ENCODE measurements at places on chromosomes 11 and 22. TPM values are rescaled to one million over a fixed set of nuclear protein-coding genes. Genes with fewer than 3 reads are reported as not detected.

The PGA5 gene
- total RNA-seq, result not detected

The MMP8 gene
- not detected for total RNA-seq

The SHISA8 gene
- not detected for total RNA-seq

The EXPH5 gene
- 16.7 TPM for total RNA-seq

GRCh38 chr11:11456866-11457265, 103.8 kb upstream of the CSNK2A3 start:
- H3K27ac ChIP-seq, result no peak overlapping the region
- H3K4me3 ChIP-seq, result no peak overlapping the region
- H3K36me3 ChIP-seq, result no peaks in the 10 kb centered on the region
- no peaks in the 10 kb centered on the region for H3K4me1 ChIP-seq
- DNase-seq, result no peak
- no peaks in the 10 kb centered on the region for H3K27me3 ChIP-seq

GRCh38 chr11:70158201-70158600, 44.9 kb upstream of the FADD start:
- no peaks in the 10 kb centered on the region for H3K36me3 ChIP-seq
- H3K27ac ChIP-seq, result no peak overlapping the region
- no peaks in the 10 kb centered on the region for H3K27me3 ChIP-seq
- DNase-seq, result no peak

DNA sequence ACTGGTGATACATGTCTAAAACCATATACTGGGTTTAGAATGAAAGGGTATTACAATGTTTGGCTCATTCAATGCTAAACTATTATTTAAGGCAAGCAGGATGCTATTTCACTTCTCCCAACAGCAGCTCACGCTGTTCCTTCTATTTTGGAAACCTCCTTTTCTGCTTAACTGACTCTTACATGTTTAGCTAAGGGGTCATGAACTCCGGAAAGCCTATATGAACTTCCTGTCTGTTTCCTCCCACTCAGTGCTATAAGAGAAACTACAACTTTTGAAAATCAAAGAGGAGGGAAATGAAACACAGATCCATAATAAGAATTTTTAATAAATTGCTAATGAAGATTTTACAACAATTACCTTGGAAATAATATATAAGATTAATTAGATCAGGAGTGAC, 30.9 kb downstream of the SLC36A4 start:
- H3K27ac ChIP-seq, result no peak overlapping the region
- no peaks in the 10 kb centered on the region for H3K4me1 ChIP-seq
- peaks cover 23% of the 10 kb centered on the region for H3K36me3 ChIP-seq
- DNase-seq, result no peak
- H3K4me3 ChIP-seq, result no peak overlapping the region
- no peaks in the 10 kb centered on the region for H3K27me3 ChIP-seq

DNA sequence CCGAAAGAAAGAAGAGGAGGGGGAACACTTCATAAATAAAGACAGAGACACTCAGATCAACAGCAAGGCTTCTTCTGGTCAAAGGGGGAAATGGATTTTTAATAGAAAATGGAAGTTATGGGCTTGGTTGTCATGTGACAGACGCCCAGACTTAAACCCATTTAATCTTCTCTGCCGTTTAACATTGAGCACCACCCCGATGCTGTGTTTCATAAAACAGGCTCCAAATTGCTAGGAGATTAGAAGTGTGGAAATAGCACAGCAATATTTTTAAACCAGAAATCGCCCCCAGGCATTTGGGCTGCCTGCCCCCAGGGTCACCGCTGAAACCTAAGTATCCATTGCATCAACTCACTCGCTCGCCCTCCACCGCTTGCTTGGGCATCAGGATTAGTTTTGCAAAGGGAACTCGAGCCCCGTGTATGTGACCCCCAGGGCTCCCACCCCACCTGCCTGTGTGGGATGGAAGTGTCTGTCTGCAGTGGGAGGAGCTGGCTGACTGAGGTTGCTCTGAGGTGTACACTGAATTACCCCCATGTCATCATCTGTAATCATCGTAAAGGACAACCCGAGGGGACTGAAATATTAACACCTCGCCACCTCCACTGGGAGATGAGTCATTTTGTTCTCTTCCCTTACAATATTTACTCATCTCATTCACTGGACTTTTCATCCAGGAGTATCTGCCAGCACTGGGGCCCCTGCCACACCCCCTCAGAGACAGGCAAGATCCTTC, 10.7 kb downstream of the DSCAML1 start:
- H3K4me3 ChIP-seq, result no peak overlapping the region
- no peaks in the 10 kb centered on the region for H3K4me1 ChIP-seq
- DNase-seq, result no peak
- H3K36me3 ChIP-seq, result no peaks in the 10 kb centered on the region
- H3K27me3 ChIP-seq, result no peaks in the 10 kb centered on the region
- no peak overlapping the region for H3K27ac ChIP-seq

DNA sequence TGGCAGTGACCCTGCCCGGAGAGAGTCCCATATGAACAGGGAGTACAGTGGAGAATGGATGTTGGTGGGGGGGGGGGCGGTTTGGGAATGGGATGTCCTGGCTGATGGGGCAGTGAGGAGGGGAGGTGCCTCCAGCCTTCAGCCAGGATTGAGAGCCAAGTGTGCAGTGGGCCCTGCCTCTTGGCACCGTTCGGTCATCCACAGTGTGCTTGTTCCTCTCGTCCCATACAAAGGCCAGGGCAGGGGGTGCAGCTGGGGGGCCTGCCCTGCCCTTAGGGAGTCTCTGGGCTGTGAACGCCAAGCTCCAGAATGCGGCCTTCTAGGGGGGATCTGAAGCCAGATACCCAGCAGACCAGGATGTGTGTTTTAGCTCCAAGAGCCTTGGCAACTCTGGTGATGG, 34.0 kb downstream of the KCNC1 start:
- peaks cover 5% of the 10 kb centered on the region for H3K4me1 ChIP-seq
- DNase-seq, result no peak
- H3K27me3 ChIP-seq, result no peaks in the 10 kb centered on the region

GRCh38 chr11:127105593-127106541, 105.3 kb upstream of the KIRREL3 start:
- H3K27ac ChIP-seq, result no peak overlapping the region
- H3K36me3 ChIP-seq, result no peaks in the 10 kb centered on the region

DNA sequence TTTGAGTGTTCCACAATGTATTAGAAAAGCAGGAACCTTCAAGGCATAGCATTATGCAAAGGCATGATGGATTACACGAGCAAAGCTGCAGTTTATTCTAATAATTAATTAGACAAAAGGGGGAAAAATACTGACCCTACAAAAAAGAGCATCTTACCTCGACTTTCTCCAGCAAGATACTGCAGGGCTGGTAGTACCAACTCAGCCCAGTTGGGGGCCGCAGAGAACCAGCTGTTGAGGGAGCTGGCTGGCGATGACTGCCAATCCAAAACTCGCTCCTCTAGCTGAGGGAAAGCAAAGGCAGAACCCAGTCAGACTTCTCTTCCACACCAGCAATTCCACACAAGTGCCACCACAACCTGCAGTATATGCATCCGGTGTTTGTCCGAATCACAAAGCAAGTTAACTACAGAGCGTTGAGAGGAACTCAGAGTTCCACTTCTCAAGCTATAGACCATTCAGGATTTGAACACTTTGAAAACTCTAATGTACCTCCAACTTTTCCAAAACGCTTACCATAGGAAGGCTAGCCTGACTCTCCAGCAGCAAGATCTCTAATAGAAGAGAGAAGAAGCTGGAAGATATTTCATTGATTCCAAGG, 13.7 kb downstream of the NFRKB start:
- H3K27me3 ChIP-seq, result no peaks in the 10 kb centered on the region
- DNase-seq, result no peak

GRCh38 chr11:42545954-42546353, 765.8 kb upstream of the API5 start:
- H3K4me1 ChIP-seq, result no peaks in the 10 kb centered on the region
- no peaks in the 10 kb centered on the region for H3K36me3 ChIP-seq
- DNase-seq, result no peak
- no peaks in the 10 kb centered on the region for H3K27me3 ChIP-seq

- no peaks in the 10 kb centered on the region for H3K36me3 ChIP-seq
- H3K4me1 ChIP-seq, result peaks cover 66% of the 10 kb centered on the region
- no peak for DNase-seq
- no peaks in the 10 kb centered on the region for H3K27me3 ChIP-seq
These were observed 782 bp downstream of the SMARCB1 start for GRCh38 chr22:23787600-23787896.

GRCh38 chr11:104645261-104646222, 252.7 kb downstream of the CASP12 start:
- H3K36me3 ChIP-seq, result no peaks in the 10 kb centered on the region
- no peak overlapping the region for H3K4me3 ChIP-seq
- no peaks in the 10 kb centered on the region for H3K27me3 ChIP-seq

DNA sequence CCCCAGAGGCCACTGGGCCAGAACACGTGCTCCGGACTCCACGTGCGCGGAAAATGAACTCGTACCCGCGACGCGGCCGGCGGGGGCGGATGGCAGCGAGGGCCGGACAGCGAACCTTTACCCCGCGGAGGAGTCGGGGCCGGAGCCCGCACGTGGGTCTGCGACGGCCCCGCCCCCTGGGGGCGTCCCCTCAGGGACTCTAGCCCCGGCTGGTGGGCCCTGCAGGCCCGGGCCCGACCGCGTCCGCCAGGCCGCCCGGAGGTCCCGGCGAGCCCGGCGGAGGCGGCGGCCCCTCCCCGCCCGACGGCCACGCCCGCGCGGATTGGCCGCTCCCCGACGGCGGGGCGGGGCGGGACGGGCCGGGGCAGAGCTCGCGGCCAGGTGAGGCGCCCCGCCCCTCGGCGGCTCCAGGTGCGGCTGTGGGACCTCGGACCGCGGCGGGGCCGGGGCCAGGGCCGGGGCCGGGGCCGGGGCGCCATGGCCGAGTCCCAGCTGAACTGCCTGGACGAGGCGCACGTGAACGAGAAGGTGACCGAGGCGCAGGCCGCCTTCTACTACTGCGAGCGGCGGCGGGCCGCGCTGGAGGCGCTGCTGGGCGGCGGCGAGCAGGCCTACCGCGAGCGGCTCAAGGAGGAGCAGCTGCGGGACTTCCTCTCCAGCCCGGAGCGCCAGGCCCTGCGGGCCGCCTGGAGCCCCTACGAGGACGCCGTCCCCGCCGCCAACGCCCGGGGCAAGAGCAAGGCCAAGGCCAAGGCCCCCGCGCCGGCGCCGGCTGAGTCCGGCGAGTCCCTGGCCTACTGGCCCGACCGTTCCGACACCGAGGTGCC, at the start of gene FAM83F:
TSS of gene FAM83F (plus strand) at position 389 of the 827 bp plus-strand sequence. CDS start at position 478, 89 bp downstream.
- peak within 1 kb of the TSS; percentile 85 for H3K27ac ChIP-seq
- H3K36me3 ChIP-seq, result no peaks in the 10 kb centered on the region
- peak within 1 kb of the TSS; percentile 51 for H3K4me3 ChIP-seq
- H3K27me3 ChIP-seq, result no peaks in the 10 kb centered on the region
- peaks cover 32% of the 10 kb centered on the region for H3K4me1 ChIP-seq

DNA sequence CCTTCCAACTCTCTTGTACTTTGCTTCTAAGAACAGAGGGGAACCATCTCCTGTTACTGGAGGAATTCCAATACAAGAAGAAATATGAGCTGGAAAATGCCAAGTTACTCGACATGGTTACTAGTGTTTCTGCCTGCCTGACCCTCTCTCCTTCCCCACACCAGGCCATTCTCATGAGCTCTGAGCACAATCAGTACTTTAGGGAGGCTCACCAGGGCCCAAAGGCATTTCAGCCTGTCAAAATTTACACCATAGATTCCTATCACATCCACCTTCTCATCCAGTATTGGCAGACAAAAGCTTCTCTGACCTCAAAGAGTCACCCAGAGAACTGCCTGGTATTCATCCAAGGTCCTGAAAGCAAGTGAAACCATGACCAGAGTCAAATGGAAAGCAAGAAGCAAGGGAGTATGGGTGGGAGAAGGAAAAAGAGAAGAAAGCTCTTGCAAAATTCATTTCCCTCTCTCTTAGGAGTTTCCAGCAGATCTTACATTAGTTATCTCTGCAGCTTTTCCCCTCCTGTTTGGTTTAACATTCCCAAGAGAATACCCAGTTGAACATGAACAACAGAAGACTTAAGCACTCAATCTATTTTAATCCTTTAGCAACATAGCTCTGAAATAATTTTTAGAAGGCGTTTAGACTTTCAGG, 58.7 kb upstream of the NCAM1 start:
- no peak overlapping the region for H3K4me3 ChIP-seq
- H3K27ac ChIP-seq, result peak overlapping the region; percentile 21
- no peak for DNase-seq
- no peaks in the 10 kb centered on the region for H3K27me3 ChIP-seq
- peaks cover 6% of the 10 kb centered on the region for H3K4me1 ChIP-seq

DNA sequence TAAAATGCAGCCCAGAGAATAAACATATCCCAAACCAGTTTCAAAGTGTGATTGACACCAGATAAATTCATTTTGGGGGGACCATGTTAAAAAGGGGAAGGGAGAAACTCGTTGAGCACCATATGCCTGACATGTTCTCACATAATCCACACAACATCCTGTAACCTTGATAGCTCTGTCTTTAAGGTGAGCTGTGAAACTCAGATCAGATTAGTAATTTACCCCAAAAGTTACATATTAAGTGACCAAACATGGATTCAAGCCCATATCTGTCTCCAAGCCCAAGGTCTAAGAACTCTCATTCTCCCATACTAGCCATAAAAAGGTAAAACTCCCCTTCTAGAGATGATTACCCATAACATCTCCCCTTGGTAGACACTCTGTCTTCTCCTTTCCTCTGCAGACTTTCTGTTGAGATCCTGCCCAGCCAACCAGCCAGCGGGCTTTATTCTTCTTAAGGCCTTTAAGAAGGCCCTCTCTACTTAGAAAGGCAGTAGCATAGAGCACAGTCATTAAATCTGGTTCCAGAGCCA, 150.7 kb downstream of the CCDC34 start:
- no peaks in the 10 kb centered on the region for H3K27me3 ChIP-seq
- H3K4me1 ChIP-seq, result peaks cover 52% of the 10 kb centered on the region
- no peak for DNase-seq
- peak overlapping the region; percentile 3 for H3K27ac ChIP-seq
- no peak overlapping the region for H3K4me3 ChIP-seq
- H3K36me3 ChIP-seq, result no peaks in the 10 kb centered on the region

All from vagina (tissue), 2 donors.